GM18507 (cell line): ENCODE measurements at places on chromosomes 2 and 18.

DNA sequence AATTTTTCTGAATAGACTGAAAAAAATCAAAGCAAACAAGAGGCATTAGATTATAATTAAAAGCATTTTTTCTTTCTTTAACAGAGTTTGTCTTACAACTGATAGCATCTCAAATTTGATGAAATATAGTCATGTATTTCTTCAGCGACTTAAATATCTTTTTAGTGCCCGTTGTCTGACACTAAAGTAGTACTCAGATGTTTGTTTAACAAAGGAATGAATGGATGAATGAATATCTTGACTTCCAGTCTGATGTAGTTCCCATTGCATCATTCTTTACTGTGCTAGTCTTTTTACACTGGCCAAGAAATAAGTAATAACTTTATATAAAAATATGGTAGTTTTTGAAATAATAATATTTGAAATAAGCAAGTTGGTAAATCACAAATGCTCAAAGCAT lies 111.1 kb downstream of the TTC27 start:
- DNase-seq, result no peak

GRCh38 chr2:64120008-64120407 lies 24.2 kb downstream of the PELI1 start:
- no peak for DNase-seq

GRCh38 chr2:186757009-186757408 lies 63.1 kb downstream of the FAM171B start:
- DNase-seq, result no peak

DNA sequence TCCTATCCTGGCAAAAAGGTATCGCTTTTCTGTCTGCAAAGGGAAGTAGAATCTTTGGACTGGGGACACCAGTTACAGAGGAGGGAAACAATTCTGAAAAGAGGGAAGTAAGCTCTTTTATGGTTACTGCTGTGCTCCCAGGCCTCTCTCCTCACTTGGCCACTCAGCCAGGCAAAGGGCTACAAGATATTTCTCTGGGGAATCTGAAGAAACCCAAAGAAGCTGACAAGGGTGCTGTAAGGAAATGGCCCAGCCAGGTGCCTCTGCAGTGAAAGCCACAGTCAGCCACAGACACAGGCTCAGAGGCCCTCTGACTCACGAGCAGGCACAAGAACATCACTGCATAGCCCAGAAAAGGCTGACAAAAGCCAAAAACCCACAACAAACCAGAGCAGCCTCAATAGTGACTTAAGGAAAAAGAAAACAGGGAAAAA lies 5.8 kb downstream of the HDLBP start:
- DNase-seq, result peak; percentile 39

GRCh38 chr2:15010346-15010745 lies 377.8 kb downstream of the LRATD1 start:
- no peak for DNase-seq

DNA sequence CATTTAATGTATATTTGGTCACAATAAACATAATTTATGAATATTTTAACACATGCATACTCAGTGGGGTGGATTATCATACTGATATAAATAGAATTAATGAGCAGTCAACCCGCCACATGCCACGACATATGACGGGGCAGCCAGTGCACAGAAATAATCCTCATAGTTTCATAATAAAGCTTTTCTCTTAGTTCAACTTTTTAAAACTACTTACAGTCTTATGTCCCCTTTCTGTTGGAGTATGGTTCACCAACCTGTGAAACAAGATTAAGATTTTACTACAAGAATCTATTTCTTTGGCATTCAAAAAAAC lies 75.6 kb upstream of the ETAA1 start:
- DNase-seq, result no peak

- no peak for DNase-seq
Measured at GRCh38 chr2:239222706-239223309, 178.0 kb downstream of the HDAC4 start.

GRCh38 chr2:216306868-216307267 lies 65.4 kb downstream of the MARCHF4 start:
- DNase-seq, result no peak

- no peak for DNase-seq
Measured at GRCh38 chr2:33058716-33059470, 112.1 kb downstream of the LTBP1 start.

DNA sequence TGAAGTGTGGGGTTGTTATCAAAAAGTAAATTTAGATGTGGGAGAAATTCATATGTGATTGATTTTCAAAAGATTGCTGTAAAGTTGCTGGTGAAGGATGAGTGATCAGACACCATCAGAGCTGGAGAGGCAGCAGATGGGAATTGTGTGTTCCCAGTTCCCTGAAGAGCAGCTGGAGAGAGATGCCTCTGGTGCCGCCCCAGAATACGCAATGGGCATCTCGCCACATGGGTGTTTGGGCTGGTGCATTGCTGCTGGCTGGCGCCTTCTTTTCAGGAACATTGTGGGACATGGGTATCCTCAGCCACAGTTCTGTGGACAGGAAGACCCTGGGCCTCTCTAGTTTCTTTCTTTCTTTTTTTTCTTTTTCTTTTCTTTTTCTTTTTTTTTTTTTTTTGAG lies 11.9 kb downstream of the ATG4B start:
- no peak for DNase-seq

GRCh38 chr2:239292531-239292930 lies 108.3 kb downstream of the HDAC4 start:
- DNase-seq, result no peak

DNA sequence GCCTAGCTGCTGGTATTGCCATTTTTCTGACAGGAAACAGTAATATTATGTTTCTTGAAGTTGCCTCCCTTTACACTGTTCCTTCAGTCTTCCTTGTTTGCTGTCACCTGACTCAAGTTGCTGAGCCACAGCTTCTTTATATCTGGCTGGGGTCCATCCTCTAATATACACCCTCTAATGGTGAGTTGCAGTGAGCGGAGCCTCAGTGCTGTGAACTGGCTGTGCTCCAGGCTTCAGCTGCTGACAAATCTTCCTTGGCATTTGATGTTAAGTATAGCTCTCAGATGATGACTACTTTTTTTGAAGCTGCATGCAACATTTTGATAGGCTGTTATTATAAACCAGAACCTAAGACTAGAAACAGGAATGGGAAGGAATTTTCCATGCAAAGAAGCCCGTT lies 366.7 kb downstream of the NUP35 start:
- no peak for DNase-seq

- DNase-seq, result no peak
Measured at GRCh38 chr18:45628979-45629958, 14.0 kb downstream of the SLC14A2 start.

GRCh38 chr2:25165992-25166875 lies 2.1 kb downstream of the POMC start:
- DNase-seq, result peak; percentile 65

- DNase-seq, result no peak
Measured at GRCh38 chr2:211875488-211875887, 663.1 kb downstream of the ERBB4 start.

DNA sequence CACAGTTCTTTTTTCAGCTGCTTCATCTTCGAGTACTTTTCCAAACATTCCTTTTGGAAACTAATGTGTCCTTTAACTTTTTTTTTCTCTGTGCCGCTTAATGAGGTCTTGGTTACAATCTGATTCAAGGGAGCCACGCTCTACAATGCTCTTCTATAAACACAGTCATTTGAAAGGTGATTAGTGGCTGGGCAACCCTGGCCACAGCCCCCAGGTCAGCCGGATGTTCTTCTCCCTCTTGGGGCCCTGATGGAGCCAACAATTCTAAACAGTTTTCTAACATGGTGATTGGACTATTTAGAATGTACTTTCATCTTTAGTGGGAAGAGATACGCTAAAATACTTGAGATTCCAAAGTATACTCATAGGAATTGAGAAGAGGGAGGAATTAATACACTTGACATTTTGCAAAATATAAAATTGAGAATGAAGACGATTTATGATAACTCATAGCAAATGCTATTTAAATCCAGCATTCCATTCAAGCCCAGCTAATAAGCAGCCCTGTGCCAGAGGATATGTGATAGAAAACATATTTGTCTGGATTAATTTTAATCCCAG lies 83.7 kb upstream of the MBOAT2 start:
- no peak for DNase-seq

DNA sequence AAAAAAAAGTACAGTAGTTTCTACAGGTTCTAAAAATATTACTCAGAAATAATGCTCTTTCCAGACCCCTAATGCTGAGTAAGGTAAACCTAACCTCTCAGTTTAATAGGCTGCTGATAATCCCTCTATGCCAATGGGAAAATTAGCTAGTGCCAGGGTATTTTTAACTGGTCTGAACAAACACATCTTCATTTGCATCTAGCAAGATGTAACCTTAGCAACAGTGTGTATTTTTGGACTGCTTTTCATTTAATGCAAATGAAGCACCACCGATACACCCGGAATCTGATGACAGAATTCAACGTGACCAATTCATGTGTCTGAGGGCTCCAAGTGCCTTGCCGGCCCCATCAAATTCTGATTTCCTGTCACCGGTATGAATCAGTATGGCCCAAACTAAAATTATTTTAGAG lies 47.4 kb upstream of the CYRIA start:
- DNase-seq, result no peak

DNA sequence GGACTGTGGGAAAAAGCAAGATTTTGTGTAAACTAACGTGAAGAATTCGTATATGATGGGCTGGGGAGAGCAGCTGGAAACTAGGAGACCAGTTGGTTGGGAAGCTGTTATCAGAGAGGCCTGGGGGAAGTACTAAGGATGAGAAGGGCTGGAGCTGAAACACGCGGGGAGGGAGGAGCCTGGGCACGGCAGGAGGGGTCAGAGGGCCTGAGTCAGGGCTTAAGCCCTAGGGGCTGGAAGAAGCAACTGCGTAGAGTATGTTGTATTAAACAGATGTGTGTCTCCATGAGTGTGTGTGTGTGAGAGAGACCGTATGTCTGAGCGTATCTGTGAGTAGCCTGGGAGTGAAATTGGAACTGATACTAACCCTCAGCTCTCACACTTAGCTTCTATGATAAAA lies 8.4 kb downstream of the POMC start:
- DNase-seq, result no peak

- no peak for DNase-seq
Measured at GRCh38 chr18:79613186-79613931, 66.2 kb upstream of the CTDP1 start.

- no peak for DNase-seq
Measured at GRCh38 chr2:648476-649424, 28.5 kb downstream of the TMEM18 start.

GRCh38 chr2:64769392-64770044 lies 115.8 kb upstream of the SERTAD2 start:
- DNase-seq, result no peak

DNA sequence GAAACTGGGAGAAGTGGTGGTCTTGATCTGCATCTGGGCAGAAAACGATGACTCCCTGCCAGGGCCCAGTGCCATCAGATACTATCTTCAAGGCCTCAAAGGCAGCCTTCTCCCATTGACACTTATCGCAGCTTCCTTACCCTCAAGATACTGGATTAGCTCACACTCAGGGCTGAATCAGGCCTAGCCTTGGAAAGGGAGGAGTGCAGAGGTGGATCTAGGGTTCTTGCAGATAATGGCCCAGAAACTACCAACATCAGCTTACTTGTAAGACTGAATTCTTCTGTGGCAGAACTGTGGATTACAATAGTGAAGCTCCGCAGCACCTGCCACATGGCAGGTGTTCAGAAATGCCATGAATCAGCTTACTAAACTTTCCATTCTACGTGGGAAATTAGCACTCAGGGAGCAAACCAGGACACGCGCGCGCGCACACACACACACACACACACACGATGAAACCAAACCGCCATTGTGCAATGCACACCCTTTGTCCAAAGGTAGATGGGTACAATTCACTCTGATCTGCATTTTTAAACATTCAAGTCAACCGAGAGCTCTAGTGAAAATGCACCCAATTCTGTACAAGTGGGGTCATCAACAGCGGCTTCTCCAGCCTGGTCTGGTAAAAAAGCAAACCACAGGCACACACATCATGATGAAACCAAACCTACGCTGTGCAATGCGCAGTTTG lies 26.3 kb upstream of the TMEM182 start:
- DNase-seq, result no peak

GRCh38 chr2:27655155-27655951 lies 8.1 kb downstream of the SUPT7L start:
- DNase-seq, result no peak

DNA sequence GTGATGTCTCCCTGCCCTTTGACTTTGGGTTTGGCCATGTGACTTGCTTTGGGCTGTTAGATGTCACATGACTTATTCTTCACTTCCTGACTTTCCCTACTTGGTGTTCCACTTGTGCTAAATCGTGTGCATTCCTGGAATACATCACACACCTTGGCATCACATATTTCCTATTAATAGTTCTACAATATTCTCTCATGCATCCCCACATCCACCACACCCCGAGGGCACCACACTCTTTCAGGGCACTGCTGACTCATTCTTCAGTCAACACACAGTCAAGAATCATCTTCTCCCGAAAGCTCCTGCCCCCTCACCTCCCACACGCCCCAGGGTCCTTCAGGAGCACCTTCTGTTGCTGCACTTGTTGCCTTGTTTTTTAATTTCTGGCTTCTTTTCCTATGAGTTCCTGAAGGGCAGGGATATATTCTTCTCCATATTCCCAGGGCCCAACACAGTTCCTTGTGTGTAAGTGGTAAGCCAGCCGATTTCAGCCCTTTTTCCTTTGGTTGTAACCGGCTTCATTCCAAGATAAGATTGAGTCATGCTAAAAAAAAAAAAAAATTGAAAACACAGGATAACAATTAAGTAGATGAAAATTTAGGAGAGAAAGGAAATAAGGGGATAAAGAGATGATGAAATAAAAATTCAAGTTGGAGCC lies 341.4 kb downstream of the SLC4A3 start:
- no peak for DNase-seq

DNA sequence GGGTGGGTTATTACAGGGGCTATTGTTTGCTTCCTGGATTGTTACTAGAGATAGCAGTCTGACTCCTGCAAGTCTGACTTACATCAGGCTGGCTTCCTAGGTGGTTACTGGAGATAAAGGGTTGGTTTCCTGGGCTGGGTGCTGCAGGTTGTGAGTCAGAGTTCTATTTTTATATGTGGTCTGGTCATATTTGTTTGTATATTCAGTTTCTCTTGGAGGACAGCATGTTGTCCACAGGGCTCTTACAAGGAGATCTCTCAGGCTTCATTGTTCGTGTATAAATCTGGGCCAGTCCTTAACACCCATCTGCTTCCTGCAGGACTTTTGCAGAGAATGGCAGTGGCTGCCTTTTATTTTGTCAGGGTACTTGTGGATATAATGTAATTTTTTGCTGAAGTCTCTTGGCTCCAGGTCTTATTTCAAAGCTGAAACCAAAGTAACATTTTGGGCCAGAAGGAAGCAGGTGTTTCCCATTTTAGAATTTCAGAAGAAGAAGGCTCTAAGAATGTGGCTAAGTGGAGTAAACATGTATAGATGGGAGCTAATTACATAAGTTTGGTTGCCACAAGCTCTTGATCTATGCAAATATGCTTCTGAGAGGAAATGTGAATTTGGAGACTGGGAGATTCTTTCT lies 65.9 kb upstream of the SLC16A14 start:
- no peak for DNase-seq

DNA sequence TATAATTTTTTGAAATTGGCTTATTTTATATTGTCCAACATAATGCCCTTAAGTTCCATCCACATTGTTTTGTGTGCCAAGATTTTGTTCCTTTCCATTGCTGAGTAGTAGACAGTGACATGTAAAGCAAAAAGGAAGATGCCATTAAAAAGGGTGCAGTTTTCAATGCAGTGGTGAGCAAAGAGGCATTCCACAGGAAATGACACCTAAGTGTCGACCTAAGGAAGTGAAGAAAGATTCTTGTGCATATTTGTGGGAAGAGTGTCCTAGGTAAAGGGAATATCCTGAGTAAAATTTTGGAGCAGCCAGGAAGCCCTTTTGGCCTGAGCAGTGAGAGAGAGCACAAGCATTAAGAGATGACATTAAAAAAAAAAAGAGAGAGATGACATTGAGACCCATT lies 1099.9 kb downstream of the DPP10 start:
- DNase-seq, result no peak

- DNase-seq, result no peak
Measured at GRCh38 chr2:230846360-230846759, 18.4 kb upstream of the ITM2C start.
